Activated CD4-positive, alpha-beta T cell treated with anti-CD3 and anti-CD28 coated beads for 4 hours (primary cell): ENCODE measurements at places on chromosomes 5 and 9.

- no peak for DNase-seq
These were observed 653.4 kb downstream of the ANXA1 start for GRCh38 chr9:73805111-73805510.

GRCh38 chr5:143126174-143127019 lies 277.1 kb downstream of the NR3C1 start:
- DNase-seq: no peak

DNA sequence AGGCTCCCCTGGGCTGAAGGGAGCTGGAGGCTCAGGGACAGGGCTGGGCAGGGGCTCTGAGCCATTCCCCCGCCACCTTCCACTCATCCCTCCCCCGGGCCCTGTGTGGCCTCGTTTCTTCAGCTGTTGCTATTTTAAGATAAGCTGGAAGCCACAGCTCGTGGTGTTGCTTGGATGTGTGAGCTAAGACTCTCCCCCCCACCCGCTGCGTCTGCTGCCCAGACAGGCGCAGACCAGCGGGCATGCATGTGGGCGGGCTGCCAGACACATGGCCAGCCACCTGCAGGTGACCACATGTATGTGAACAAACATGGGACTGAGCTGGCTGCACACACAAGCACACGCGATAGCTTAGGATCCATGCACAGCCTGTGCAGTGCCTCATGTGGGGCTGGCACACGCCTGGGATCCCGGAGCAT lies 8.7 kb downstream of the SNCB start:
- DNase-seq: no peak

DNA sequence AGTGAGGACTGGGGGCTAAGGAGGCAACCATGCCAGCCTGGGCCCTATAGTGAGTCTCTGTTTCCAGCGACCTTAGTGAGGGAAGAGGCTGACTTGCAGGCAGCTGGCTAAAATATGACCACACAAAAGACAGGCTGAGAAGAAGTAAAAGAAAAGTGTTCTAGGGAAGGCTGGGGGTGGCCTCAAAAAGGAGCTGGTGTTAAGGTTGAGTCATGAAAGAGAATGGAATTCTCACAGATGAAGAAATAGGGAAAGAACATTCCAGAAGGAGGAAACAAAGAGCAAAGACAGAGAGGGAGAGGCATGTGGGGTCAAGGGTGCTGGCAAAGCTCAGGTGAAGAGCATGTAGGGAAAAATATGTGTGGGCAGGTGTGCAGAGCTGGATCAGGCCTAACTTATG lies 302.7 kb upstream of the RFX3 start:
- no peak for DNase-seq

DNA sequence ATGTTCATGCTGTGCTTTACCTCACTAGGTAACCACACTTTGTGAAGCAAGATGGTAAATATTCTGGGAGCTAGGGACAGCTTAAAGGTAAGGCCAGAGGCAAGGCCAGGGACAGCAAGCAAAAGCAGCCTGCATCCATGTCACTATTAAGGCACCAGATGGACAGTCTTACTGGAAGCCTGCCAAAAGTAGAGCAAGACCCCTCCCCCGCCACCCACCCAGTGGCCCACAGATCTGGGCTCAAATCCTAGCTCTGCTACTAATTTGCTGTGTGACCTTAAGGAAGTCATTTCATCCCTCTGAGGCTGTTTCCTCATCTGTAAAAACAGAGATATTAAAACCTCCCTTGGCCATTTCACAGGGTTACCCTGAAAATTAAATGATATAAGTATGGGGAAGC lies 13.2 kb upstream of the ERMP1 start:
- DNase-seq: no peak

- no peak for DNase-seq
These were observed 81.0 kb upstream of the DAB2 start for GRCh38 chr5:39505791-39506190.

- no peak for DNase-seq
These were observed 14.4 kb downstream of the GLRX start for GRCh38 chr5:95808013-95808685.

GRCh38 chr5:120035181-120035580 lies 405.8 kb downstream of the FAM170A start:
- no peak for DNase-seq

- no peak for DNase-seq
These were observed 8.1 kb downstream of the IDNK start for GRCh38 chr9:83630938-83631457.

DNA sequence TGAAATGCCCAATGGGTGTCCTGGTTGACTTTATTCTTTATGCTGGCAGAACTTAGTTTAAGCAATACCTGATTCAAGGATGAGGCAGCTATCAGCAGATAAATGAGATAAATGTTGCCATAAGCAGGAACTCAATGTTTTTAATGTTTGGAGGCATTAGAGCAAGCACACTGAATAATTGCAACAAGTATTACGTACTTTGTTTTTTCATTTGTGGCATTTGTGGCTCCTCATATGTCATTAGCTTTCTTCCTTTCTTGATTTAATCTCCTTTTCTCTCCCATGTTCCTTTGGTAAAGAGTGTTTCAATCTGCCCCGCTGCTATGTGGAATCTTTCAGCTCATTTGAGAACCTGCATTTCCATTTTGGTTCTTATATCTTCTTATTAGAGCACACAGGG lies 6.4 kb upstream of the NR3C1 start:
- no peak for DNase-seq

- DNase-seq: no peak
These were observed 151.1 kb downstream of the DOCK2 start for GRCh38 chr5:169788168-169788567.

DNA sequence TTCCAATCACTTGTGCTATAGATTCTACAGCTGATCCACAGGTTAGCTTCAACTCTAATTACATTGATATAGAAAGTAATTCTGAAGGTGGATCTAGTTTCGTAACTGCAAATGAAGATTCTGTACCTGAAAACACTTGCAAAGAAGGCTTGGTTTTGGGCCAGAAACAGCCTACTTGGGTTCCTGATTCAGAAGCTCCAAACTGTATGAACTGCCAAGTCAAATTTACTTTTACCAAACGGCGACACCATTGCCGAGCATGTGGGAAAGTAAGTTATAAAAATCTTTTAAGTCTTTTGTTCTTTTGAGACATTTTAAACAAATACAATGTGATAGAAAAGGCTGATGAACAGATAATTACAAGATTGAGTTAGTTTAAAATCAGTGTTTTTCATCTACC lies 30.9 kb downstream of the ZFYVE16 start:
- no peak for DNase-seq

DNA sequence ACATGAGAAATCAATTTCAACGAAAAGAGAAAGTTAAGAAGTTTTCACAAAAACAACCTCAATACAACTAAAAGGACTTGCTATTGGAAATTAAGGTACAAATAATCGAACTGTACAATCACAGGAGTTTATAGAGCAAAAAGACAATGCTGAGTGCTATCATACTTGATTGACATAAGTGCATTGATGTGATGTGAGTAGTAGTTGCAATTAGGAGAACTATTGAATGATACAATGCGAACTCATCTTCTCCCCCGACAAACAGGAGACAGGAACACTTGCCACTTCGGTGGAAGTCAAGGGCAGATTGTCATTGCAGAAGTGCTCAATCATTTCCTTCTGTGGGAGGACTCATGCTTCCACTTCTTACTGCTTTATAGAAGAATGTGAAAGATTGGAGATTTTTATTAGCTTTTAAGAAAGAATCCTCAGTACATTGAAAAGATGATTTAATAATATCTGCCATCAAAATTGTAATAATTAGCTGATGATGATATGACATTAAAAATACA lies 276.6 kb upstream of the MPDZ start:
- DNase-seq: no peak

DNA sequence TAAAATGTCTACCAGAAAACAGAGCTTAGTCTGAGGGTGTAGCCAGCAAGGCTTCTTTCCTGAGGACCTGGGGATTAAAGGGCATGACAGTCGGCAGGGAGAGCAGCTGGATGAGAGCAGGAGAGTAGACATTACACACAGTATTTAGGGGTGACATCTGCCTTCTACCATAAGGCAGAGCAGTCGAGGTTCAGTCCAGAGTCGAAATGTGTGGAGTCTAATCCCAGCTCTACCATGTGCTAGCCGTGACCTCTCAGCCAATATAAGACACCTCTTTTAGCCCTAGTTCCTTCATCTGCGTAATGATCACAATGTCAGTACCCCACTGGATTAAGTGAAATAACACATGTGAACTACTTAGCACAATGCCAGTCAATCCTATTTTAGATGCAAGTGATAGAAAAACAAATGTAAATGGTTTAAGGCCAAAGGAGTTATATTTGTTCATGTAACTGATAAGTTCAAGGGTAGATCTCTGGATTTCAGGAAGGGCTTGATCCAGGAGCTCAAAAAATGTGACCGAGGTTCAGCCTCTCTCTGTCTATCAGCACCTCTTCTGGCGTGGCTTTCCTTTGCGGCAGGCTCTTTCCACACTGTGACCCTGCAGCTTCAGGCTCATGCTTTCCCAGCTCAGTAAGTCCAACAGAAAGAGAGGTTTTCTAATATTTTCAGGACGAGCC lies 16.2 kb upstream of the CPLX2 start:
- DNase-seq: no peak

DNA sequence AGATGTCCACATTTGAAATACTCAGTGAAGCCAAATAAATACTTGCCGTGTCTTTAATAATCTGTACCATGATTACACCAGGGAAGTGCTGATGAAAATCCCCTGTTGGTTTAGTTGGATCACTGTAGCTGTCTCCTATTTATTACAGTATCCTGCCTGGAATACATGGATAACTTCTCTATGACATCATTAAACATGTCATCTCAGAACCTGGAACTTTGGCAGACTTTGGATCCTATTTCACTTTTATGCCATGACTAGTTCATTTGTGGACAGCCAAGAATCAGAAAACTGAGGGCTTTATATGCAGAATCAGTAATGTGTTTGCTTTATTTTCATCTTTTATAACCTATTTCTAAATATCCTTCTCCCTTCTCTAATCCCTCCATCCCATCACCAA lies at the start of gene TXNDC8:
Gene TXNDC8, minus strand, starts transcription at position 137 of the 400 bp plus-strand sequence.
- no peak for DNase-seq

GRCh38 chr5:11157132-11157531 lies 396.1 kb upstream of the DAP start:
- DNase-seq: no peak

GRCh38 chr9:130845901-130846481 lies 10.9 kb downstream of the ABL1 start:
- DNase-seq: no peak

DNA sequence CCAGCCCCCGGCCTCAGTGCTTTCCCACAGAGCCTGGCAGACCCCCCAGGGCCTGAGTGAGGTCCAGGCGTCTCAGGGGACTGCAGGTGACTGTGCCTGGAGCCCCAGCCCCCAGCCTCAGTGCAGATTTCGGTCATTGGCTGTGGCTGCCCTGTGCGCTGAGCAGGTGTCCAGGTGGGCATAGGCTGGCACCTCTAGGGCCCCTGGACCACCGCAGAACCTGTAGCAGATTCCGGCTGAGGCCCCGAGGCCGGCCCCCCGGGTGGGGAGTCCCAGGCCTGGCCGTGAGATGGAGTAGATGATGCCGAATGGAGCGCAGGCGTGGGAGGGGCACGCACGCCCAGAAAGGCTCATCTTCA lies 12.1 kb downstream of the EXD3 start:
- no peak for DNase-seq

- no peak for DNase-seq
These were observed 34.5 kb upstream of the ACOT12 start for GRCh38 chr5:81428446-81428845.

DNA sequence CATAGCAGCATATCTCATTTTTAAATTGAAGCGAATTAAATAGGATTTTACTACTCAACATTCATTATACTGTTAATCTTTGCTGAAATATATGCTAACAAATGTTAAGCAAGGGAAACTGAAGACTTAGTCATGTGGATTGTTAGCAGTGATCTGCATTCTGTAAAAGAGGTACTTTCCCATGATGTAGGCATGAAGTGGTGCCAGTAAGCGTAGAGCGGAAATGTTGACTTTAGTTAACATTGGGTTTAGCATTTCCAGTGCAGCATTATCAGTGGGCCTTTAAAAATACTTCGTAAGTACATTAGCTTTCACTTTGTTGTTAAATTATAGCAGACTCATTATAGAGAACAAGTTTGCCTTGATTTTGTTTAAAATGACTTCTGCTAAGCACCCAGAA lies 130.3 kb downstream of the CDC42SE2 start:
- DNase-seq: peak; percentile 49

- DNase-seq: no peak
These were observed 3.0 kb downstream of the TXNDC15 start for GRCh38 chr5:134877159-134877558.

DNA sequence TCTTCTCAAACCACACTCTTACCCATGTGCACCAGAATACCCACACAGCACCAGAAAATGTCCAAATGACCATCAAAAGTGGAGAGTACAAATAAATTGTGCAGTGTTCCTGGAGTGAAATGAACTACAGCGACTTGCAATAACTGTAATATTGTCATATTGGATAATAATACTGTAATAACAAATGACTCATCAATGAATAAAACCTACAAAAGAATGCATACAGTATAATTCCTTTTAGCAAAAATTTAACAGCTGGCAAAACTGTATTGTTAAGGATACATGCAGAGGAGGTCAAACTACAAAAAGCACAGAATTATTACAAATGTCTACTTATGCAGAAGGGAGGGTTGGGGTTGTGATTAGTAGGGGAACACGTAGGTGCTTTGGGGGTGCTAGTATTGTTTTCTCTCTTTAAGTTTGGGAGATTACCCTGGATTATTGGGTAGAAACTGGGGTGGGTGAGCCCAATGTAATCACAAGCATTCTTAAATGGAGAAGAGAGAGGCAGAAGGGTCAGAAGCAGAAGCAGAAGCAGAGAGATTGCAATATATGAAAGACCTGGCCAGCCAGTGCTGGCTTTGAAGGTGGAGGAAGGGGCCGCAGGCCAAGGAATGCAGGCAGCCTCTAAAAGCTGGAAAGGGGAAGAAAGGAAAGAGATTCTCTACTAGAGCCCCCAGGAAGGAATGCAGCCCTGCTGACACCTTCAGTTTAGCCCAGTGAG lies 21.8 kb downstream of the IRF1 start:
- no peak for DNase-seq

DNA sequence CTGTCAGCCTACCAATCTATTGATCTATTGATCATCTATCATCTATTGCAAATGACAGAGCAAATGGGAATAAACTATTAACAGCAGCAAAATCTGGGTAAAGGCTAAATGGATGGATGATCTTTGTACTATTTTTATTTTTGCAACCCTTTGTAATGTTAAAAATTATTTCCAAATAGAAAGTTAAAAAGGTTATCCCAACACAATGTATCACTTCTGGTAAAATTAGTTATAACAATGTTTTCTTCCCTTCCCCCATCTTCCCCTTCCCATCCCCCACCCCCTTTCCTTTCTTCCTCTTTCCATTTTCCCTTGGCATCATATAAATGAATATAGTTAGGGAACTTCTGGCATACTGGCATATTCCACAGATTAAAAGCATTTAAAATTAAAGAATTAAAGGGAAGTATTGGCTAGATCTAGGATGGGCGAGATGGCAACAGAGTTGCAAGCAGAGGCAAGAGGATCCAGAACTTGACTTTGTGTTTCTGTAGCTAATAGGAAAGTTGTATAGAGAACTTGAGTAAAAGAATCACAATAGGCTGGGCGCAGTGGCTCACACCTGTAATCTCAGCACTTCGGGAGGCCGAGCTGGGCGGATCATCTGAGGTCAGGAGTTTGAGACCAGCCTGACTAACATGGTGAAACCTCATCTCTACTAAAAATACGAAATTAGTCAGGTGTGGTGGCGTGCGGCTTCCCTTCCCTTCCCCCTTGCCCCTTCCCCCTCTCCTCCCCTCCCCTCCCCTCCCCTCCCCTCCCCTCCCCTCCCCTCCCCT lies 66.6 kb upstream of the TAF11L2 start:
- DNase-seq: no peak

GRCh38 chr5:35850967-35851680 lies 5.6 kb upstream of the IL7R start:
- DNase-seq: no peak
